Urothelium cell line (cell line): ENCODE measurements at places on chromosomes 6 and 20.
A peak's percentile ranks its signal among the peaks of the same experiment; 100 is the strongest.

DNA sequence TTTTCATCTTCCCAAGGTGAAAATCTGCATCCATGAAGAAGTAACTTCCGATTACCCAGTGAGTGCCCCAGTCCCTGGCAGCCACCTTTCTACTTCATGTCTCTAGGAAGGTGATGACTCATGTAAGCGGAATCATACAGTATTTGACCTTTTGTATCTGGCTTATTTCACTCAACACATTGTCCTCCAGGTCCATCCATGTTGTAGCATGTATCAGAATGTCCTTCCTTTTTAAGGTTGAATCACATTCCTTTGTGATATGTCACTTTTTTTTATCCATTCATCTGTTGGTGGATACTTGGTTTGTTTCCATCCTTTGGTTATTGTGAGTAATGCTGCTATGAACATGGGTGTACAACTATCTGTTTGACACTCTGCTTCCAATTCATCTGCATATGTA is 176.3 kb upstream of the CDYL start:
- peak; percentile 51 for DNase-seq

DNA sequence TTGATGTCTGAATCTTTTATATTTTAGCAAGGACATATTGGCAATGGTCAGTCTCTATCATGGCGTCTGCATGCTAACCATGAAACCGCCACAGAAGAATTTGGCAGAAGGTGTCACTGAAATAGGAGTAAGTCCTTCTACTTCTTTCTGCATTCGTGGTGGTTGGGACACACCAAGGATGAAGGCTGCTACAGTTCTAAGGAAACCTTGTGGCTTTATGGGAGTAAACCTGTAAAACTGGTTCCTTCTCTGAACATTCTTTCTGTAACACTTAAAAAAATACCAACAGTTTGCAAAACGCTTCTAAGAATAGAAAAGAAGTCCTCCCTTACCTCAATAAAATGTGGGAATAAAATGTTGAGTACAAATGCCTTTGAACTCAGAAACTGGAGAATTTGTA is 195.3 kb downstream of the SLC24A3 start:
- no peak for DNase-seq

DNA sequence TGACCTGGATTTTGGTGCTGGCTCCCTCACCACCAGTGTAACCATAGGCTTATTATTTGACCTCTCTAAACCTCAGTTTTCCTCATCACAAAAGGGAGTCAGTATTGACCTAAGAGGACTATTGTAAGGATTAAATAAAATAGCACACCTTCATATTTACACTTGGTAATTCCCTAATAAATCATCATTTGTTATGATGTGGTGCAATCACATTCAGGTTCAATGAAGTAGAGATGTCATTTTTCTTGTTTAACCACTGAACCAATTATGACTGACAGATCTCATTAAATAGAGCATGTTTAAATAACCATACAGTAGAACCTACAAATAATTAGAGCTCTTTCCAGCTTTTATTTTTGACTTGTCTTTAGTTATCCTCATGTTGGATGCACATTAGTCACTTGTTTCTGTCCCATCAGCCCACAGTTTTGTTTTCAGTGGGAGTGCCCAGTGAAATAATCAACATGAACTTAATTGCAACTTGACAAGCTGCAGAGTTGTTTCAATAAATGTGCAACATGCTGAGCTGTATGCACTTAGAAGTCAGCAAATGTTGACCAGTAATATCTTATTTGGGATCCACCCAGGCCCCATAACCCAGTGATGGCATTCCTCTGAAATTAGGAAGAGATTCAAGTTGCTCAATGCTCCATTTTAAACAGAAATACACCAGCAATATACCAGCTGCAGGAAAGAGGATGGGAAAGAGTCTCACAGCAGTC is 451.7 kb upstream of the MARCKS start:
- no peak for DNase-seq

DNA sequence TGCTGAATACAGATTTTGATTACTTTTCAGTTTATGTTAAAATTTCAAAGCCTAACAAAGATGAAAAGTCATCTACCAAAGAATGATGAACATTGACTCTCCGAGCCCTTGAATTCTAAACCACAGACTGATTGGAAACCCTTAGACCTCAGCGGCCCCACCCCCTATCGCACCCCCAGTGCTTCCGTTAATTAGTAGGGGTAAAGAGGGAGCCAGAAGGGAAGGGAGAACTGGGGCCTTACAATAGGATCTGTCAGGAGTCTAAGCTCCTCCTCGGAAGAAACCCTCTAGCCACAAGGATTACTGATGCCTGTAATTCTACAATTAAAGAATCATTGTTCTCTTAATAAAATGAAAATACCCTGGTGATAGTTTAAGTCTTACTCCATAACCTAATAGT is 79.7 kb upstream of the JARID2 start:
- DNase-seq = no peak

DNA sequence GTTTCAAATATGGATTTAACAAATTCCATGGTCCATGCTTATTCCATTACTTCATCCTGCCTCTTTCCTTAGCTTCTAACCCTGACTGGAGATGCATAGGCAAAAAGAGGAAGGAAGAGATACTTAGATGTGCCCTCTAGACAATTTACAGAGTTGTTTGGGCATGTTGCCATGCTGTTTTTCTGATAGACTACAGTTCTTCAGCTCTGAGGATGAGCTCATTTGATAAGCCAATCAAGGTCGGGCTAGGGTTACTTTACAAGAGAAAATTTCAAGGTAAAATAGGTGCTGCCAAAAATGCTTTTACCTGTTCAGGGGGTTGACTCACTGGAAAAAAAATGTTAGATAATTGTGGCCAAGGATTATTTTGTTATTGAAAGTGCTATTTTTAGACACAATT is 5.9 kb downstream of the HCRTR2 start:
- no peak for DNase-seq

GRCh38 chr6:85640821-85641220 is 1.9 kb downstream of the SYNCRIP start:
- no peak for DNase-seq

DNA sequence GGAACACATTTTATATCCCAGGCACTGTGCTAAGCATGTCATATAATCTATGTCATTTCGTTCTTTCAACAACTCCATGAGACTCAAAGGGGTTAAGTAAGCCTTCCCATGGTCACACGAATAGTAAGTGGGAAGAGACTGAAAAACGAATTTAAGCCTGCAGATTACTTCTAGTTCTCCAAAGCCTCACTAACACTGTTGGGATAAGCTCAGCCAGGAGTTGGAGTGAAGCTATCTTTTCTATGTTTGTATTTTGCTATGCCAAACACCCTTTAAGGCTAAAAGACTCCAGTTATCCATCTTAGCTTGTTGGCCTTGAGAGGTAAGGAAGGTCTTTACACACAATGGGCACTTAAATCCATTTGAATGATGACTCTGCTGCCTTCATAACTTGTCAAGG is 148.1 kb upstream of the UST start:
- no peak for DNase-seq
